ENCODE measurements at places on chromosomes 2 and 18.

GRCh38 chr2:75523313-75524275, 37.1 kb downstream of the EVA1A start:
- DNase-seq, result no peak

GRCh38 chr2:207777124-207777523, 7.4 kb upstream of the FZD5 start:
- DNase-seq, result no peak

GRCh38 chr2:113217455-113218282, 43.9 kb downstream of the PSD4 start:
- peak; percentile 90 for DNase-seq

- no peak for DNase-seq
Observed at GRCh38 chr18:77346208-77346810, 96.7 kb downstream of the GALR1 start.

DNA sequence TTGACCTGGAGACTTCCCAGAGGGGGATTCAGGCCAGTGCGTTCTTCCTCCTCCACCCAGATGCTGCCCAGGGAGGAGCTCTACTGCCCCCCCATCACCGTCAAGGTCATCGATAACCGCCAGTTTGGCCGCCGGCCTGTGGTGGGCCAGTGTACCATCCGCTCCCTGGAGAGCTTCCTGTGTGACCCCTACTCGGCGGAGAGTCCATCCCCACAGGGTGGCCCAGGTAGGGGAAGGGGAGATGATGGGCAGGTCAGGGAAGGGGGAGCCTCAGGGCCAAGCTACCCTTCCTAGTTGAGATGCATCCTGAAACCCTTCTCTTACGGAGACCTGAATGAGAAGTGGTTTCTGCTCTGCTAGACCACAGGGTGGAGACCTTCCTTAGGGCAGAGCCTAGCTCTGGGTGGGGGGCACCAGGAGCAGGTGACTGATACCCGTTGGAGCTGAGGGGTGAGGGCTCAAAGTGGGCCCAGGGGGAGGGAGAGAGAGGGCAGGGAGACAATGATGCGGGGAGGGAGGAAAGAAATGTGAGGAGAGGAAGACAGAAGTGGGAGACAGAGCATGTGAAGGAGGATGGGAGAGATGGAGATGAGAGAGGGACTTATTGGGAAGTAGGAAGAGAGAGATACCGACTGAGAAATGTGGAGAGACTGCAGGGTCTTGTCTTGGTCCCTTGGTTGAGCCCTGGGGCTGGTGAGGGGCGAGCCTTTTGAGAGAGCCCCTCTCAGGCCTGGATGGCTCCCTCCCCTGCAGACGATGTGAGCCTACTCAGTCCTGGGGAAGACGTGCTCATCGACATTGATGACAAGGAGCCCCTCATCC, 159.4 kb downstream of the DYSF start:
- no peak for DNase-seq

DNA sequence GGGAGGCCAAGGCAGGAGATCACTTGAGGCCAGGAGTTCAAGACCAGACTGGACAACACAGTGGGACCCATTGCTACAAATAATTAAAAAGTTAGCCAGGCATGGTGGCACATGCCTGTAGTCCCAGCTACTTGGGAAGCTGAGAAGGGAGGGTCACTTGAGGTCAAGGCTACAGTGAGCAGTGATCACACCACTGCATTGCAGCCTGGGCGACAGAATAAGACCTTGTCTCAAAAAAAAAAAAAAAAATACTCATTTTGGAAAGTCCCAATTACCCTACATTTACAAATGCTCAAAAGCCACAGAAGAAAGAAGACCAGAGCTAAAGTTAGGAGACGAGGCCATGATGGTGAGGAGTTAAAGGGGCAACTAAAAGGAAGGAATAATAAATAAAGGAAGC, 61.9 kb downstream of the COLEC12 start:
- no peak for DNase-seq

GRCh38 chr2:150485871-150486538, 1.5 kb downstream of the RND3 start:
- DNase-seq, result no peak

DNA sequence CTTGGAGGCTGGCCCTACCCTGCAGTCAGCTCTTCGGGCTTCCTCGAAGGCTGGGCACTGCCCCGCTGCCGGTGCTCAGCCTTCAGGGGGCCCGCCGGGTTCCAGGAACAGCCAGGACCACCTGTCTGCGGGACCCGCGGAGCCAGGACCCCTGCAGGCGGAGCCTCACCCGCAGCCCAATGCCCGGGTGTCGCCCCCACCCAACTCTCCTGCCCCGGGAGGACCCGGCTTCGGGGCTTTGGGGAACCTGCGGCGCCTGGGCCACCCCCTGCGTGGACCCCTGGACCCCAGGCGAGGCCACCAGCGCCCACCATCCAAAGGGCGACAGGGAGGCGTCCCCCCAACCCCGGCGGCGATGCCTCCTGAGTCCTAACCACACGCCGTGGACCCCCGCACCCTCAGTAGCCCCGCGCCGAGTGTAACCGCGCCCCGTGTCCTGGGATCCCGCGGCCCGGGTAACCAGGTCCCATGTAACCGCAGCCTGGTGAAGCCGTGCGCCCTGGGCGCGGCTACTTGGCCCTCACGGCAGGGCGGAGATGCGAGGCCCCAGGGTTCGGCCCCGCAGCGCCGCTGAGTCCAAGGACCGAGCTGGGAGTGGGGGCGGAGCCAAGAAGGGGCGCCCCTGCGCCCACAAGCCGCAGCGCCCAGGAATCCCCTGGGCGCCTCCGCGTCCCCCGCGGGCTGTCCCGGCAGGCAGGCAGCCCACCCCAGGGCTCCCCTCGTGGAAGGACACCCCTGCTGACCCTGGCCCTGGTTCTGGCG, 11.0 kb upstream of the UBE2F start:
- DNase-seq, result peak; percentile 55

DNA sequence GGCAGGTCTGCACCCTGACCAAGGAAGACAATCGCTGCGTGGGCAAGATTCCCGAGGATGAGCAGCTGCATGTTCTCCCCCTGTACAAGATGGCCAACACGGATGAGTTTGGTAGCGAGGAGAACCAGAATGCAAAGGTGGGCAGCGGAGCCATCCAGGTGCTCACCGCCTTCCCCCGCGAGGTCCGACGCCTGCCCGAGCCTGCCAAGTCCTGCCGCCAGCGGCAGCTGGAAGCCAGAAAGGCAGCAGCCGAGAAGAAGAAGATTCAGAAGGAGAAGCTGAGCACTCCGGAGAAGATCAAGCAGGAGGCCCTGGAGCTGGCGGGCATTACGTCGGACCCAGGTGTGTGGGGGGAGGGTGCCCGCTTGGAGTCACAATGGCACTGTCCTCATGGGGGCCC, 48.4 kb downstream of the BOLA3 start:
- DNase-seq, result no peak

DNA sequence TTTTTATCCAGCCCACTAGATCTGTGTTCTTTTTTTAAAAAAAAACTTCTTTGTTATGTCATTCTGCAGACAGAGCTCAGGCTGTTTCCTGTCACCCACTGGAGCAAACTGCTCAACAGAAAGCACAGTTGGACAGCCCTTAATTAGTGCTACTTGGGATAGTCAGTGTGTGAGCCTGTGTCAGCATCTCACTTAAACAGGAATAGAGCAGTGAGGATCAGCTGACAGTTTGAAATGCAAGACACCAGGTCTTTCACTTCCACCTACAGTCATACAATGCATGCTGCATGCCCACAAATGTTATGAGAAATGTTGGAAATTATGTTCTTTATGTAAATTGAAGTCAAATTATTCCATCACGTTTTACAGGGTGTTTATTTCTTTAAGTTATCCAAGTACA, 174.9 kb downstream of the NR4A2 start:
- DNase-seq, result peak; percentile 43

DNA sequence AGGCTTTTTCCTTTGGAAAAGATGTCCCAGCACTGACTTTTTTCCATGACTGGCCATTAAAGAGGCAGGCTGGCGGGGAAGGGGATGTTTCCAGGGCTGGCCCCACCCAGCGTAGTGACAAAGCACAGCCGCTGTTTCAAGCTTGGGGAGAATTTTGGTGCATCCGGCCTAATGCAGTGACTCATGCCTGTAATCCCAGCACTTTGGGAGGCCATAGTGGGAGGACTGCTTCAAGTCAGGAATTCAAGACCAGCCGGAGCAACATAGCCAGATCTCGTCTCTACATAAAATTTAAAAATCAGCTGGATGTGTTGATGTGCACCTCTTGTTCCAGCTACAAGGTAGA, 78.0 kb upstream of the SH3BP4 start:
- DNase-seq, result no peak

- no peak for DNase-seq
Observed at GRCh38 chr18:2075499-2075898, 495.8 kb downstream of the METTL4 start.

DNA sequence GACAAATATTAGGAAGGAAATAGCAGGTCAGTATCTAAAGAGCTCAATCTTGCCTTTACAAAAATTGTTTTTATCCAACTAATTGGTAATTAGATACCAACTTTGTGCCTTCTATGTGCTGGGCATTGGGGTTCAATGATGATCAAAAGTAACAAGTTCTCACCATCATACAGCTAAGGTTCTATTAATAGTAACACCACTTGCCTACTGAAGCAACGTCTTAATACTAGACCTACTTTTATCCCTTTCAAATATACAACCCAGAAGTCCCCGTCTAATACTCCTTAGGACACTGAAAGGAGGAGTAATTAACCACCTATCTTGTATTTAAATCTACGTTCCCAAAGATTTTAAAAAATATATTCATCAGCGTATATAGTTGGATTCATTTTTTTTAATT, 59.3 kb downstream of the GRB14 start:
- no peak for DNase-seq

DNA sequence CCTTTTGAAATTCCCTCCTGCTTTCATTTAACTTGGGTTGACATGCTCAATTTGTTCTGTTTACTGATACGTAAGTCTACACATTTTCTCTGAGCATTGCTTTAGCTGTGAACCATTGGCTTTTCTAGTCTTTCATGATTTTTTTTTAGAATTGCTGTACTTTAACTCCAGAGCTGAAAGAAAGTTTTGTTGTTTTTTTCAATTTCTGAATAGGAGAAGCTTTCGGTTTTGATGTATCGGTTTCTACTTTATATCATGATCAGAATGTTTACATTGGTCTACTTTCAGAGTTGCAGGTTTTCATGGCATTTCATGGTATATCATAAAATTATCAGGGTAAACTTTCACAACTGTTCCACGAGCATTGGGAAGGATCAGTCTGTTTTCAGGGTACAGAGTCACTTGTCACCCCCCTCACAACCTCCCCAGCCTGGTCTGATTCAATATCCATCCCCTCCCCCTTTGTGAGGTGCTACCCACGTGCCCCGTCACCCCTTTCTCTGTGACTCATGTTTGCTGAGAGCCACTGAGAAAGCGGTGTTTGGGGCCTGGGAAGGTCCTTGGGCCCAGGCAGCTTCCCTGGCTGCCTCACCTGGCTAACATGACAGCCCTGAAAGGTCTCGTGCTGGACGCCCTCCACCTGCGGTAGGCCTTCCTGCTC, 7.0 kb downstream of the ASTL start:
- no peak for DNase-seq

GRCh38 chr2:25720575-25720974, 47.2 kb upstream of the DTNB start:
- no peak for DNase-seq

- DNase-seq, result peak; percentile 74
Observed at GRCh38 chr2:237500681-237501424, 13.8 kb downstream of the MLPH start.

DNA sequence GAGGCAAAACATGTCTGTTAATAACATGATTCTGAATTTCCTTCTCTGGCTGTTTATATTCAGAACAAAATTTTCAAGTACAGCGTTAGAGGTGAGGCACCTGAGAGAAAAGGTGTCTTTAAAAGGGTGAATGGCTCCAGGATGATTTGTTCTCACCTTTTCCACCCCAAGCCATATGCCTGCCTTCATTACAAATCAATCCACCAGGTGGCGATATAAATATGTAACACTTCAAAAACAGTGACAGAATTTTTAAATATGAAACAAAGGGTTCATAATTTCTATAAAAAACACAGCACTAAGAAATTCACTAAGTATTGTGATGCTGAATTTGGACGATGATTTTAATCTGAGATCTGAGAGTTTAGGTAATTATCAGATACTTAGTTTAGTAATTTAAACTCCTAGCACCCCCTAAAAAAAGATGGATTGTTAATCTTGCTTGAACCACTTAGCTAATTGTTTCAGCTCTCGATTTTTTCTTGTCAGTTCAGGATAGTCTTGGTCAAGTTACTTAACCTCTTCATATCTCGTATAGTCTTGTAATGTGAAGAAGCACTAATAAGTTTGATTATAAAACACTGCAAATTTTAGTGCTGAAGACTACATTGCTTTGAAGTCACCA, 528.8 kb downstream of the CPS1 start:
- peak; percentile 41 for DNase-seq

- DNase-seq, result no peak
Observed at GRCh38 chr18:79940814-79941472, 10.5 kb downstream of the SLC66A2 start.

- no peak for DNase-seq
Observed at GRCh38 chr2:160440888-160441287, 52.7 kb downstream of the RBMS1 start.

GRCh38 chr2:222963641-222964040, 88.3 kb upstream of the KCNE4 start:
- no peak for DNase-seq

DNA sequence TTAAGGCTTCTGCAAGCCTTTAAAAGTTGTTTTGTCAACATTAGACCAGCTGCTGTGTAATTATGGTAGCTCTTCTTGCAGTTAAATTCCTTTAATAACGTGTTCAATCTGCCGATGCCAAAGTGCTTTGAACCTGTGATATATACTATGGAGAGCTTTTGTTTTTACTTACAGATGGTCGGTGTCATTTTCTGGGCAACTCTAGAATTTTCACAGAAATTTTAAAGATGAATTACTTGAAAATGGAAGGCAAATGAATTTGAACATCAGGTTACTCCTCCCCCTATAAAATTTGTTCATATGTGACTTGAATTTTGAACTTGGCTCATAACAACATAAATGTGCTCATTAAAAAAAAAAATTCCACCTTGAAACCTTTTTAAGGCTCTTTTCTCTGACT, 23.0 kb downstream of the LYPD6 start:
- no peak for DNase-seq

GRCh38 chr2:46716927-46717326, 198.7 kb downstream of the MCFD2 start:
- DNase-seq, result no peak

DNA sequence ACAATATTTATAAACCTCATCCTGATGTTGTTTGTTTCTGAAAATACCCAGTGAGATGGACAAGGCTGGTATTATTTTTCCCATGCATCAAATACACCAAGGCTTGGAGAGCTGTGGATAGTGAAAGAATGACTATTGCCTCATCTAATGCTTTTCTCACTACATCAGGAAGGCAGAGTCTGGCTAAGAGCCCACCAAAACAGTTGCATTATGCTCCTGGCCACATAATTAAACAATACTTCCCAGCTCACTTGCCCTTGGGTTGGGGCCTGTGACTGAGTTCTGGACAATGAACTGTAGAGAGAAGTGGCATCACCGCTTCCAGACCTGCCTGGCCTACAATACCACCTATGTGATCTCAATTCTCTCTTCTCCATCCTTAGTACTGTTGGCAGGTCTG, 46.4 kb upstream of the REEP1 start:
- no peak for DNase-seq

- DNase-seq, result no peak
Observed at GRCh38 chr2:202989749-202990148, 24.9 kb upstream of the NBEAL1 start.

Measured in common myeloid progenitor, CD34-positive (primary cell).